ENCODE measurements at places on chromosomes 7 and 10. TPM values are rescaled to one million over a fixed set of nuclear protein-coding genes. Genes with fewer than 3 reads are reported as not detected.

DNA sequence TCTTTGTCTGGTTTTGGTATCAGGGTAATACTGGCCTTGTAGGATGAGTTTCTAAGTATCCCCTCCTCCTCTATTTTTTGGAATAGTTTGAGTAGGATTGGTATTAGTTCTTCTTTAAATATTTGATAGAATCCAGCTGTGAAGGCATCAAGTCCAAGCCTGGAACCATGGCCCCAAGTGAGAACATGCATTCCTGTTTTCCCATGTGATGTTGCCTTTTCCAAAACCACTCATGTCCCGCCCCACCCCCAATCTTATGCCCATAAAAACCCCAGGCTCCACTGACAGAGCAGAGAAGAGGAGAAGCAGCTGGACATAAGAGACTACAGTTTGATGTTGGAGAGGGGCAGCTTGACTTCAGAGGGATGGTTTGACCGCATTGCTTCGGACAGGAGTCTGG lies 71.2 kb downstream of the MINPP1 start:
- DNase-seq = no peak

GRCh38 chr7:46239846-46240245 lies 318.8 kb upstream of the IGFBP3 start:
- DNase-seq = peak; percentile 60

- DNase-seq = no peak
Observed at GRCh38 chr10:81996927-81997326, 121.9 kb downstream of the NRG3 start.

Gene CCDC172
- not detected for total RNA-seq

Data from M059J (cell line).